ENCODE measurements at places on chromosomes 5 and 9. TPM values are rescaled to one million over a fixed set of nuclear protein-coding genes. Genes with fewer than 3 reads are reported as not detected.

The TAF11L4 gene
- total RNA-seq, result not detected

- peak; percentile 88 for DNase-seq
Observed at GRCh38 chr5:112689155-112689909, 48.4 kb upstream of the APC start.

The FCHO2 gene
- total RNA-seq, result 18.6 TPM

GRCh38 chr9:8863069-8863468, 1063.5 kb upstream of the DMAC1 start:
- no peak for DNase-seq

- no peak for DNase-seq
Observed at GRCh38 chr5:80284720-80285119, 28.9 kb upstream of the SERINC5 start.

- DNase-seq, result no peak
Observed at GRCh38 chr5:5481633-5482032, 59.2 kb downstream of the ICE1 start.

DNA sequence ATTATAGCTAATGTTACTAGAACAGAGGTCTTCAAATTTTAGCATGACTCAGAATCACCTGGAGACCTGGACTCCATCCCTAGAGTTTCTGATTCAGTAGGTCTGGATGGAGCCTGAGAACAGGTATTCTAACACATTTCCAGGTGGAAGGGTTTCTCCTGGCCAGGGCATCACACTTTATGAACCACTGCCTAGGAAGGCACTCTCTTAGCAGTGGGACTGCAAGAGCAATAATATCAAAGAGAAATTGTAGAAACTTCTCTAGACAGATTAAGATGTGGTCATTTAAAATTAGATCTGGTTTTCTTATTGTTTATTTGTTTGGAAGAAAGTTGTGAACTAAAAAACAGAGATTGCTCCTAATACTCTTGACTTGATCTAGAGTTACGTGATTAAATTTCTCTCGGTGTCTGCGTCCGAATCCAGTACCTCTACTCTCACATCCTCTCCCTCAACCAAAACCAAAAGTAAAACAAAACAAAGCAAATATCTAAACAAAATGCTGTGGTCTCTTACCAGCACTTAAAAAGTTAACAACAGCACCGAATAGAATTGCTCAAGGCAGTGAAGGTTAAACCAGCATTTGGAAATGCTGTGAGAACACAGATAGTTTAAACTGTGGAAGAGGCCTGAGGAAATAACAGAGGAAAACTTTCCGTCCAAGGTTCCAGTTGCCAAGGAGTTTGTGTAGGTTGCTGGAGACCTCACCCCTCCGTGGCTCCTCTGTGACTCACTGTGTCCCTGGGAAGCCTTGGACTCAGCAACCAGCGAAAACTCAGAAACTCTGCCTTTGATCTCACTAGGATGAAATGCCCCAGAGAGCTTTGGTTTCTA, 193.4 kb downstream of the ARRDC3 start:
- DNase-seq, result peak; percentile 95

The AJM1 gene
- 1.4 TPM for total RNA-seq

GRCh38 chr9:86333651-86334050, 20.6 kb downstream of the TUT7 start:
- no peak for DNase-seq

- no peak for DNase-seq
Observed at GRCh38 chr5:68369457-68370125, 154.0 kb downstream of the PIK3R1 start.

GRCh38 chr5:169127431-169127830, 173.5 kb downstream of the SLIT3 start:
- DNase-seq, result no peak

- peak; percentile 34 for DNase-seq
Observed at GRCh38 chr5:140821375-140822280, at the start of gene PCDHA5. PCDHA5 (plus strand) TSS chr5:140821613.

The STC2 gene
- 281 TPM for total RNA-seq

DNA sequence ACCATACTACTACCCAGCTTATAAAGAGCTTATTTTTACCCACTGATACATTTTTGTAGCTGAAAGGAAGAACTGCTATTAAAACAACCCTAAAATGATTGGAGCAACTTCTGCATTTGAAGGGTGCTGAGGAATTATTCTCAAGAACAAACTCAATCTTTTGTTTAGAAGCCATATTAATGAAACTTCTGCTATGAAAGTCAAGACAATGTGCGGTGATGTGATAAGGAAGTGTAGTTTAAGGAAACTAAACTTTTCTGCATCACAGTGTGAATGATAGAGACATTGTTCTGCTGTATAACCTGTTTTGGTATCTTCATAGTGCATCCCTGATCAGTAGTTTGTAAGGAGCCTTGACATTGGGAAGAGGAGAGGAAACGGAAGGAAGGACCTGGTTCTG, 408.5 kb downstream of the TMEM38B start:
- DNase-seq, result no peak

GRCh38 chr5:164449460-164449859, 944.0 kb downstream of the MAT2B start:
- no peak for DNase-seq

DNA sequence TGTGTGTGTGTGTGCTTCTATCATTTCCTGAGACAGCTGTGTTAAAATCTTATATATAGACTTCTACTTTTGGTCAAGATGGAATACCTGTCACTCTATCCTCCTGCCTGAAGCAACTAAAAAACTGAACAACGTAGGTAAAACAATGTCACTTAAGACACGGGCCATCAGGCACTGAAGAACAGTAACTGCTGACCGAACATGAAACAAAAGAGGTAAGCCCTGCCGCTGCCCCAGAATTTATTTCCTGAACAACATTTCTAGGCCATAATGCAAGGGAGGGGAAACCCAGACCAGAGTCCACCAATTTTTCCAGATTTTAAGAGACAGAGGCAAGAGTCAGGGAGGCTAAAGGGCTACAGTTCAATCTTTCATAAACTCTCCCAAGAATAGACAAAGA, 156.0 kb downstream of the CDC42SE2 start:
- no peak for DNase-seq

DNA sequence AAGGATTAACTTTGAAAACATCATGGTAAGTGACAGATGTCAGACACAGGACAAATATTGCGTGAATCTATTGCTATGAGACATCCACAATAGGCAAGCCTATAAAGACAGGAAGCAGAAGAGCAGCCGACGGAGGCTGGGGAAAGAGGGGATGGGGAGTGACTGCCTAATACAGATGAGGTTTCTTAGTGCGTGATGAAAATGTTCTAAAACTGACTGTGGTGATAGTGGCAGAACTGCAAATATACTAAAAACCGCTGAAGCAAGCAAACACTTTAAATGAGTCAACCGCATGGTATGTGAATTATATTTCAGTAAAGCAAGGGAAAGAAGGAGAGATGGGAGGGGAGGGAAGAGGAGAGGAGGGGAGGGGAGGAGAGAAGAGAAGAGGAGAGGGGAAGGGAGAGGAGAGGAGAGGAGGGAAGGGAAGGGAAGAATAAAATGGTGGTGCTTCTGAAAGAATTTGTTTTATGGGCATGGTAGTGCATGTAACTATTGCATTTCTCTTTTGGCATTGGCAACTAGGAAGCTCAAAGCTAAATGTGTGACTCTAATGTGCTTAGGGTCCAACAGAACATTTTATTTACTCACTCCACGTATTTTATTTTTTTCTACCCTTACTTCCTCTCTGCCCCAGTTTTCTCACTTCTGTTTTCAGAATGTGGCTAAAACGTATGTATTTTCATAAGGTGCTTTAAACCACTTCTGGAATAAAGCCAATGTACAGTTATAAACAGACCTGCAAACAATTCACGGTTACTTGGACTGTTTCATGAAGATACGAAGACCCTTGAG, 21.3 kb downstream of the AKNA start:
- DNase-seq, result peak; percentile 84

DNA sequence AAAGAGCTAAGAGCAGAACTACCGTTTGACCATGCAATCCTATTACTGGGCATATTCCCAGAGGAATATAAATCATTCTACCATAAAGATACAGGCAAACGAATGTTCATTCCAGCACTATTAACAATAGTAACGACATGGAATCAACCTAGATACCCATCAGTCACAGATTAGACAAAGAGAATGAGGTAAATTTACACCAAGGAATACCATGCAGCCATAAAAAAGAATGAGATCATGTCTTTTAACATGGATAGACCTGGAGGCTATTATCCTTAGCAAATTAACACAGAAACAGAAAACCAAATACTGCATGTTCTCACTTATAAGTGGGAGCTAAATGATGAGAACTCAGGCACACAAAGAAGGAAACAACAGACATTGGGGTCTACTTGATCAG, 641.9 kb downstream of the PDE4D start:
- no peak for DNase-seq

DNA sequence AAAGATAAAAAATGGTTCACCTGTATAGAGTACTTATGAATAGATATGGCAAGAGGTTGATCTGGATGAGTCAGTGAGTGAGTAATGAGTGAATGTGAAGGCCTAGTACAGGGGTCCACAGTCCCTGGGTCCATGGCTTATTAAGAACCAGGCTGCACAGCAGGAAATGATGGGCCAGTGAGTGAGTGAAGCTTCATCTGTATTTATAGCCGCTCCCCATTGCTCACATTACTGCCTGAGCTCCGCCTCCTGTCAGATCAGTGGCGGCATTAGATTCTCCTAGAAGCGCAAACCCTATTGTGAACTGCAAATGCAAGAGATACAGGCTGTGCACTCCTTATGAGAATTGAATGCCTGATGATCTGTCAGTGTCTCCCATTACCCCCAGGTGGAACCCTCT, 307.7 kb upstream of the ZNF608 start:
- DNase-seq, result no peak

The CCL19 gene
- total RNA-seq, result not detected

- no peak for DNase-seq
Observed at GRCh38 chr9:69532396-69532795, 139.8 kb downstream of the APBA1 start.

GRCh38 chr5:73763300-73764032, 137.5 kb downstream of the ARHGEF28 start:
- DNase-seq, result peak; percentile 43

GRCh38 chr5:78806544-78806943, 158.0 kb upstream of the LHFPL2 start:
- DNase-seq, result peak; percentile 93

DNA sequence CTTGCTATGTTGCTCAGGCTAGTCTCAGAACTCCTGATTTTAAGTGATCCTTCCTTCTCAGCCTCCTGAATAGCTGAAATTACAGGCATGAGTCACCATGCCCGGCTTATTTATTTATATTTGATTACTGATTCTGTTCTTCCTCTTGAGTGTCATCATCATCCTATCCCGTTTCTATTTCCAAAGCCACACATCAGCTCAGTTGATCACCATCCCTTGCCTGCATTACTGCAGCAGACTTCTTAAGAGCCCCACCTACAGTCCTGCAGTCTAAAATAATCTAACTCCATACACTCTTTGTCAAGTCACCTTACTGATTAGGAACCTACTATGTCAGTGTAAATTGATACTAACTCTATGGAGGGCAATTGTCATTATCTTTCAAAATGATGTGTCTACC, 138.9 kb upstream of the RAI14 start:
- peak; percentile 56 for DNase-seq

The HSPA4 gene
- total RNA-seq, result 101 TPM

The TRAF1 gene
- total RNA-seq, result 0.38 TPM

- DNase-seq, result peak; percentile 82
Observed at GRCh38 chr9:22117511-22118384, 108.6 kb upstream of the CDKN2B start.

DNA sequence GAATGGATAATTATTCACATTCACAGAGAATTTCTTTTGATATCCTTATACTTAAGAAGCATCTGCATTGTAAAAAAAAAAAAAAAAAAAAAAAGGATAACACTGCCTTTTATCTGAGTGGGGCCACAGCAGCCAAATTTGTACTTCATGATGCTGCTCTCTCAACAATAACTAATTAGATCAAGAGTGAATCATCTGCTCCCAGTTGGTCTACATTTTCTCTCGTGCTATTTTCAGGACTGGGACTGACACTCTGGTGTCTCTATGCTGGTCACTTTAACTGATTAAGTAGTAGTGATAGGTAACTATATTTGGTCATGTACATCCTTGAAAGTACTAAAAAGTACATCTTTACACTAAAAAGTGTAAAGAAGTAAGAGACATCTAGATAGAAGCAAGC, 90.1 kb downstream of the RFX3 start:
- no peak for DNase-seq

The MELK gene
- total RNA-seq, result 23.3 TPM

GRCh38 chr5:16507716-16508115, 42.1 kb upstream of the ZNF622 start:
- DNase-seq, result peak; percentile 62

GRCh38 chr5:12099296-12099695, 195.1 kb upstream of the CTNND2 start:
- DNase-seq, result no peak

DNA sequence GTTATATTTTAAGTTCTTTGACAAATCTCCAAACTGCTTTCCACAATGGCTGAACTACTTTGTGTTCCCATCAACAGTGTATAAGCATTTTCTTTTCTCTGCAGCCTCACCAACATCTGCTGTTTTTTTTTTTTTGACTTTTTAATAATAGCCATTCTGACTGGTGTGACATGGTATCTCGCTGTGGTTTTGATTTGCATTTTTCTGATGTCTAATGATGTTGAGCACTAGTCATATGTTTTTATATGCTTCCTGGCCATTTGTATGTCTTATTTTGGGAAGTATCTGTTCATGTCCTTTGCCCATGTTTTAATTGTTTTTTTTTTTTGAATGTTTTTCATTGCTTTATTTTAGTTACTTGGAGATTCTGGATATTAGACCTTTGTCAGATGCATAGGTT, 196.6 kb downstream of the PLK2 start:
- no peak for DNase-seq

GRCh38 chr5:126464016-126464415, 40.8 kb downstream of the GRAMD2B start:
- no peak for DNase-seq

DNA sequence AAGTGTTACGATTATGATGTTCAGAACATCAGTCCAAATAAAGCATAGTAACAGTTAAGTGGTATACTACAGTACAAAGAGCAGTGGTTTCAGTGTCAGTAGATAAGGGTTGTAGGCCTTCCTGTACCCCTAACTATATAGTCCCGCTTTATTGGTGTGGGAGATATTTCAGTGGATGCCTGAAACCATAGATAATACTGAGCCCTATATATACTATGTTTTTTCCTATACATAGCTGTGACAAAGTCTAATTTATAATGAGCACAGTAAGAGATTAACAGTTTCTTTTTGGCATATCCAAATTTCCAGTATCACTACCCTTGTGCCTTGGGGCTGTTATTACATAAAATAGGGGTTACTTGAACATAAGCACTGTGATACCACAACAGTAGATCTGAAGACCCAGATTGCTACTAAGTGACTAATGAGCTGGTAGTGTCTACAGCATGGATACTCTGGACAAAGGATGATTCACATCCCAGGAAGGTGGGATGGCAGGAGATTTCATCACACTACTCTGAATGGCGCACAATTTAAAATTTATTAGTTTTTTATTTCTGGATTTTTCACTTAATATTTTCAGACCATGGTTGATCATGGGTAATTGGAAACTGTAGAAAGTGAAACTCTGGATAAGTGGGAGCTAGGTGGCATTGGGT, 119.3 kb downstream of the RPS23 start:
- DNase-seq, result peak; percentile 85

All from GM23248 (cell line).